GM23338 (cell line): ENCODE measurements at places on chromosomes 5 and 9. TPM values are rescaled to one million over a fixed set of nuclear protein-coding genes. Genes with fewer than 3 reads are reported as not detected.

DNA sequence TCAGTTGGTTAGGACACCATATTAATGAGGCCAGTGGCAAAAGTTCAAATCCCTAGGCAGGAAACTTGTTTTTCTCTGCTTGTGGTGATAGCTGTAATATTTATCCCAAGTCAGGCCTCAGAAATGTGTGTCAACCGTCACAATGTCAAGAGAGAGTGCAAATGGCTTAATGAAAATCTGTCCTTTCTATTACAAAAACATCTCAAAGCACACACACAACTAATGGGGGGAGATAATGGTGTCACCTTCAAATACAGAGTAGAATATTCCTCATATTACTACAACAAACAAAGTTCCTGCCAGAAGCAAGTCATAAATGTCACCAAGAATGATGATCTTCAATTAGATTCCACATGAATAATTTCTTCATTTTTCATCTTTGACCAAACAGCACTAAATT lies 127.2 kb upstream of the MARCHF11 start:
- no peak for DNase-seq

DNA sequence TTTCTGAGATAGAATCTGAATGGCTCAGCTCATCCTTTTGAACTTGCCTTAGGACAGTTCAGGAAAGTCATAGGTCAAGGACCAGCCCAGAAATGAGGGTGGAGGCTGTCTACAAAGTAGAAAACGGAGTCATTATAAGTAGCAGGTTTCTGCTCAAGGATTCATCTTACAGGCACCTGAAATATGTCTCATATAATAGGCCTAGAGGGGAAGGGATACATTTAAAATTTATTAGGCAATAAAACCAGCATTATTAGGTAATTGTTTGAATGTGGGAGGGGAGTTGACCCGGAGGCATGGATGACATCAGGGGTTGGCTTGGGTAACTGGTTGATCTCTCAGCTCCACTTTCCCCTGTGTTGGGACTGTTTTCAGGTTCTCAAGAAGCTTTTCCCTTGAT lies 11.9 kb upstream of the GALNT10 start:
- DNase-seq: no peak

DNA sequence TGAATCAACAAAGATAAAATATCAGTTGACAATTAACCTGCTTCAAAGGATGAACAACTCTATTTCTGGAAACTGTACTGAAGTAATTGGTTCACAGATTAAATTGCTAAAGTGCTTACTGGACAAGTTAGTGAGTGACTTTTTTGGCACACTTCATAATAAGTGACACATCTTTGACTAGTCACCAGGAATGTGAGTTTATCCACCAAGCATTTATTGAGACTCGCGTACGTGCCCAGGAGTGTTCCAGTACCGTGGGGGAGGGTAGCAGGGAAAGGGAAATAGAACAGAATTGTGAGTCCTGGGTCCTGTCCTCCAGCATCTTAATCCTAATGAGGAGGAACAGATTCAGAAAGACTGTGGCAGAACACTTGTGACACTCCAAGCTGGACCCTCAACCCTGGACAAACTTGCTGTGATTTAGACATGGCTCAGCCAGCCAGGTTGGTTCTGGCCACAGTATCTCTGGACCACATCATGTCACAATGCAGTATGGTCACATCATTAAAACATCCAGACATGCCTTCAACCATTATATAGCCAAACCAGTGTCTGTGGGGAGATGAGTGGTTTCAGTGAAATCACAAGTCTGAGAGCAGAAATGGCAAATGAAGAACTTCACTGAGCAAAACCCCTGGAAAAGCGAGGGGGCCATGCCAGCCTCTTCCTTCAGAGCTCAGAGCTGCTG lies 623.1 kb downstream of the BNC2 start:
- DNase-seq: no peak

DNA sequence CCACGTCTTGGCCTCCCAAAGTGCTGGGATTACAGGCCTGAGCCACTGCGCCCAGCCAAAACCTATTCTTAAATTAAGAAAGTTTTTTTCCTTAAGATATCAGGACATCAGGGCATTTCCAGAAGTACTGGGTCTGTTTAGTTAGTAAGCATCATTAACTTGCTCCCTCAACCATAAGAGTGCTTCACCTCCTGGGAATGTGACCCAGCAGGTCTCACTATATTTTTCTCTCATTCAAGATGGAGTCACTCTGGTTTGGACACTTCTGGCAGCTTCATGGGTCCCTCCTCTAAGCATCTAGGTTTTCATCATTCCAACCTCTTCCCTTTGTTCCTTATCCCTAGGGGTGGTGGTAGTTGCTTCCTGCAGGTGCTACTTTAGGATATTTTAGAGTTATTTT lies 10.3 kb upstream of the BRD3OS start:
- DNase-seq: no peak

DNA sequence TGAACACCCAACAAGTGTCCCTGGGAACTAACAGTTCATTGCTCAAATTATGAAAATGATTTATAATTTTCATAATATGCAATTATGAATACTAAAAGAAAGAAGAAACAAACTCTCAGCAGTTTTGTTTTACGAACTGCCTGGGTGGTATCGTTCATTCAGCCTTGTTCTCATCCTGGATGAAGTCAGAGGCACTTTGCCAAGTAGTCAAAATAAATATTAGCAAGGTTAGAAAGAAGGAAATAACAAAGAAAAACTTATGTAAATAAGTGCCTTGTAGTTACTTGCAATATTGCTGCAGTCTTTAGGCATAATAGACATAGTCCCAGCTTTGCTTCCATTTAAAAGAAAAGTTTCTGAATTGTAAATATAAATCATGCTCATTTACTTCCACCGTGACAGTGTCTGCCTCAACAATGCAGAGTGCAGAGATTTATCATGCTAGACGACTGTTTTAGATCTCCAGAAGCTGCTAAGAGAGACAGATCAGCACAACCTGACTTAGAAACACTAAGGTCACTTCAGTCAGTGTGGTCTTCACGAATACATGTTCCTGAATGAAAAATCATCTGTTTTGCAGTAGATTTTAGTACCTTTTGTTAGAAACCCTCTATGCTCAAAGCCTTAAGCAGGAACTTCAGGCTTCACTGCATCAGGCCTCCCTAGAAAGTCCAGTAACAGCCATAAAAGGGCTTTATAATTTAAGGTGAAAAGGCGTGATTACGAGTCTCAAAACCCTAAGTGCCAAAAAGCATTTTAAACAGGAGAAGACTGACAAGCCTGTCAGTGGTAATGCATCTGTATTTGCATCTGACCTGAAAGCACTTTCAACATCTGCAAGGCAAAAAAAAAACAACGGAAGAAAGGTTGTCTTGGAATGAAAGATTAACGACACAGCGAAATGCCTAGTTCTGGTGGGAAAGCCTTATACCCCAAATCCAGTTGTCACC lies 92.1 kb downstream of the TMEM167A start:
- DNase-seq: no peak

DNA sequence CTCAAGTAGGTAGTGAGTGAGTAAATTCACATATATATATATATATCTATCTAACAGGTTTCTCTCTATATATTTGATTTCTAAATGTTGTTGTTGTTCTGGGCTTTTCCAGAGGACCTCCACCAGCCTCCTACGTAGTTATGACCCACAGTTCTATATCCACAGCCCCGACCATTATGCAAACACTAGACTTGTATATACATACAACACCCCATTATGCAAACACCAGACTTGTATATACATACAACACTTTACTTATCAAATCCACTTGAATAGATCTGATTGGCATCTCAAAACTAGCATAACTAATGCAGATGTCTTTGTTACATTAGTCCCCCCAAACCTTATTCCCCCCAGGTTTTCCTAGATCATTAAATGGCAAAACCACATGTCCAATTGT lies 108.7 kb downstream of the JAKMIP2 start:
- DNase-seq: no peak

DNA sequence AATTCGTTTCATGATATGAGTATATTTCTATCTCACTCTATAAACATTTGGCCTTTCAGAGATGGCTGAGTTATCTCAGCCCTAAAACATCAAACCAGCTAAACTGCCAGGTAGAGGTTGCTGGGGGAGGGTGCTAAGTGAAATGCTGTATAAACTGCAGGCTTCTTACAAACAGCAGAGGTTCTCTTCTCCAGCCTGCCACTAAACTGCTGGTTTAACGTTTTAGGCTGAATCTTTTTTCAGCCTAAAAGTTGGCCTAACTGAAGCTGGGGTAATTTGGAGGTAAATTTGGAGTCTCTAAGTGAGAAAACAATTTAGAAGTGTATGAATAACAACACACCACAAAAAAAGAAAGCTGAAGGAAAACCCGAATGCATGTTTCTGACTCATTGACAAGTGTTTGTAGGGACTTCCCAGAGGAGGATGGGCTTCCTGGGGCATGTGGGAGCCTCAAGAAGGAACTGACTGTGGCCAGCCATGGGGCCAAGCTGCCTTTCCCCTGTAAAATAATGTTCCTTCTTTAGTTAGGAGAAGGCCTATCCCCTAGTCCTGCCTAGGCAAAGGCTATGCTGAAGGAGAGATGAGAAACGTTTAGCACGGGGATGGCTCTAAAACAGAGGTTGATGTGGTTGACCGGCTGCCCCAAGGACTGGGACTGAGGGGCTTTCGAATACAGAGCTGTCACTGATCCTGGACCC lies 44.3 kb downstream of the SLC28A3 start:
- no peak for DNase-seq

- peak; percentile 90 for DNase-seq
Observed at GRCh38 chr5:119255571-119256356, 100.1 kb upstream of the TNFAIP8 start.

- DNase-seq: no peak
Observed at GRCh38 chr5:146218168-146218567, 14.8 kb downstream of the RBM27 start.

GRCh38 chr9:121744002-121744686 lies 92.7 kb downstream of the DAB2IP start:
- peak; percentile 55 for DNase-seq

DNA sequence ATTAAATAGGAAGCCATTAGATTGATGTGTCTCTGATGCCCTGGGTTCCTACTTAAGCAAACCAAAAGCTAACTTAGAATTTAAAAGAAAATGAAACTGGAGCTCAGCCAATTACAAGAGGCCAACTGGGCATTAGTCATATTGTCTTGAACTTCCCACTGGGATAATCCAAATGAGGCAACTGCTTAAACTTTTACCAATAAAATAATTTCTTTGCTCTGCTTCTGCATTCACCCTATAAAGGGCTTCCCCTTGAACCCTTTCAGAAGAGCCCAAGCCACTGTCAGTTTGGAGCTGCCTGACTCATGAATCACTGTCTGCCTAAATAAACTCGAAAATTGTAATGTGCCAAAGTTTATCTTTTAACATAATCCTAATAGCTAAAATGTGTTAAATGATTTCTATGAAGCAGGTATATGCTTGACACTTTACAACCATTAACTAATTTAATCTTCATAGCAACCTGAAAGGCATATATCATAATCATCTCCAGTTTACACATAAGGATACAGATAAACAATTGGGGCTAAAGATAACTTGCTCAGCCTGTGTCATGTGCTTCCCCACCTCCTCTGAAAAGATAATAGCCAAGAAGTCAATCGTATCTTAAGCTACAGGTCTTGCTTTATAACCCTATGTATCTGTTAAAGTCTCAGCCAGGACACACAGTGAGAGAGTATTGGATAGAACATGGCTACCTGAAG lies 11.5 kb downstream of the GPR150 start:
- no peak for DNase-seq

DNA sequence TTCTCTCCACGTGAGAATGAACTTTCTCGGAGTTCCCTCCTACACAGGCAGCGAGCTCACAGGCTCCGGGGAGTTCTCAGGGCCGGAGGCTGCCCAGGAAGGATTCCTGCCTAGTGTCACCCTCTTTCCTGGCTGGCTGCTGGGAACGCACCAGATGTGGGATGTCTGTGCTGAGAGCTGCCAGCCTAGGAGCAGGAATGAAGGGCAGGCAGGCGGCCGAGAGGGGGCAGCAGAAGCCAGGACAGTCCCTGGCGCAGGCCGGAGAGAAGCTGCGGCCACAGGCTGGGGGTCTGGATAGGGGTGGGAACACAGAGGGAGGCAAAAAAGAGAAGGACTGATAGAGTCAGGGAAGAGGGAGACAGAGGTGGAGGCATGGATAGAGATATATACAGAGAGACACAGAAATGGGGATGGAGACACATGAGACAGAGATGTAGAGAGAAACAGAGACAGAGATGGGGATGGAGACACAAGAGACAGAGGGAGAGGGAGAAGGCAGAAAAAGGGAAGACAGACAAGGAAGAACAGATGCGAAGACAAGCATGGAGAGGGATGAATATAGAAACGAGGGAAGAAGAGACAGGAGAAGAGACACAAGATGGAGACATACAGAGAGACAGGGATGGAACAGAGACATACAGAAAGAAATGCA lies 25.3 kb upstream of the ENHO start:
- peak; percentile 84 for DNase-seq

GRCh38 chr9:134229466-134230091 lies 65.2 kb upstream of the RNU6ATAC start:
- no peak for DNase-seq

DNA sequence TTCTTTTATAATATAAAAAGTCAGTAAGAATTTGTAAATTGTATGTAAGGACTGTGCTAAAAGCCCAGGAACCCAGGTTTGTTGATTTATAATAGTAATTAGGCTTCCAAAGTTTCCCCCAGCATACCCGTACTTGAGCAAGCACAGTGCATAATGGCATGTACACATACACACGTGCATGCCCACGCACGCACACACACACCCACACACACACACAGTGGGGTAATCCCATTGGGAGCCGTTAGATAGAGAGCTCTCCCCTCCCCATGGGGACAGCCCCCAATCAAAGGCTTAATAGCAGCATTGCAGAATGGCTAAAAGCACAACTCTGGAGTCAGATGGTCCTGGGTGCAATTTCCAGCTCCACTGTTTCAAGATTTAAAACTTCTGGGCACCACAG lies 319.7 kb upstream of the RFX3 start:
- no peak for DNase-seq

DNA sequence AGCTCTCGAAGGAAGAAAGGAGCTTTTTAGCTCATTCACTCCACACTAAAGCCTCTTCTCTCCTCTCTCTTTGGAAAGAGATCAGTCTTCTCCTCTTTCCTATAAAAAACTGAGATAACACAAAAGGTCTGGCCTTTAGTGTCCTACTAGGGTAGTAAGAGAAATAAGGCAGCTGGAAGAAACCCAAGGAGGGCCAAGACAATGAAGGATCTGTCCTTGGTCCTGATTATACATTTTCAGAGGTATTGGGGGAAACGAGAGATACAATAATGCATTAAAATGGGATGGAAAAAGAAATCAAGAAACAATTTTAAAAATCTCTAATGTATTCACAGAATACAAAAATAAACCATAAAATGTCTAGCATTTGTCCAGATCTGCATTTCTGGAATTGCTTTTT lies 184.0 kb downstream of the SLF1 start:
- peak; percentile 70 for DNase-seq

- no peak for DNase-seq
Observed at GRCh38 chr5:92330365-92330764, 947.2 kb upstream of the ARRDC3 start.

DNA sequence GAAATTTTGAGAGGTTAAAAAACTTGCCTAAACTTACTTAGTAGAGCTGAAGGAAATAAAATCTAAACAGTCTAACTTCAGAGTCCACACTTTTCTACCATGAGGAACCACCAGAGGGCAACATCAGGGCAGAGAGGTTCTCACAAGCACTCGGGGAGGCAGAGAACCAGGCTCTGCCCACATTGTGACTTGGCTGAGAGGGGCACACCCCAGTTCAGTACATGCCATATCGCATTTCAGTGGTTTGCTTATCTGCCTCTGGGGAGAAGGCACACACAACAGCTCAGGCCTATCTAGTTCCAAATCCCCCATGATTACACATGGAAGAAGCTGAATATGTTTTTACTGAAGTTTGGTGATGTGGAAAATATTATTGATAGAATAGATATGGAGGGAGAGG lies 49.2 kb downstream of the EQTN start:
- DNase-seq: peak; percentile 82

The CKMT2 gene
- 3.4 and 8.2 TPM in 2 replicates for total RNA-seq

The GDA gene
- 4.1 and 5.8 TPM in 2 replicates for total RNA-seq

The ARID3C gene
- total RNA-seq: 0.49 TPM in 1 of 2 replicates, not detected in the other

The IRGM gene
- total RNA-seq: not detected in 2 replicates

The SKP2 gene
- 75.6 and 97.9 TPM in 2 replicates for total RNA-seq
